Activated T-cell treated with anti-CD3 and anti-CD28 coated beads, Interleukin-2, amount 50 U/mL, for 1 hour (primary cell): ENCODE measurements at places on chromosomes 5 and 9.

DNA sequence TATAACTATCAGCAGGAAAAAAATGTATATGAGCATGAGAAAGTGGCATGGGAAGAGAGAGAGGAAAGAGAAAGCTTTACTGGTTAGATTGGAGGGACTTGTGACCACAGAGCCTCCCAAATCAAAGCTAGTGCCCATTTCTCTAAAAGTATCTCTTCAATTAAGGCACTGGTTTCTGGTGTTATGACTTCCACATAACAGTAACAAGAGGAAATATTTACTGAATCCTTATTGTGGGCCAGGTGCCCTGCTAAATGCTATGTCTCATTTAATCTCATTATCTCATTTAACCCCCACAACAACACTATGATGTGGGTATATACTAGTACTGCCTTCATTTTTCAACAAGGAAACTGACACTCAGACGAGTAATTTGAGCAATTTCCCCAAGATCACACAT lies 221.5 kb downstream of the EBF1 start:
- no peak for DNase-seq

DNA sequence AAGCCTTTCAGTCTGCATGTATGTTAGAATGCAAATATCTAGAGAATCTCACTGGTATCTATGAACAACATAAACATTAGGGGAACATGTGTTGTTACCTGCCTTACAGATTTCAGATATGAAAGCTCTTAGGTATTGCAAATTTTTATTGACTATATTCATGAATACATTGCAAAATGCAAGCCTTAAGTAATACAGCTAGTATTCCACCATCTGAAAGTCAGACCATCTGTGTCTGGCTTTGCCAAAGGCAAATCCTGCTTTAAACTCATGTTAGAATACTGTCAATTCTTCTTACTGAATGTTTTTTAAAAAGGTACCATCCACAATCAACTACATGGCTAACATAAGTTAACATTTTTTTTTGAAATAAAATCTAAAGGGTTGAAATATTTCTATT lies 215.6 kb downstream of the AP3B1 start:
- no peak for DNase-seq

DNA sequence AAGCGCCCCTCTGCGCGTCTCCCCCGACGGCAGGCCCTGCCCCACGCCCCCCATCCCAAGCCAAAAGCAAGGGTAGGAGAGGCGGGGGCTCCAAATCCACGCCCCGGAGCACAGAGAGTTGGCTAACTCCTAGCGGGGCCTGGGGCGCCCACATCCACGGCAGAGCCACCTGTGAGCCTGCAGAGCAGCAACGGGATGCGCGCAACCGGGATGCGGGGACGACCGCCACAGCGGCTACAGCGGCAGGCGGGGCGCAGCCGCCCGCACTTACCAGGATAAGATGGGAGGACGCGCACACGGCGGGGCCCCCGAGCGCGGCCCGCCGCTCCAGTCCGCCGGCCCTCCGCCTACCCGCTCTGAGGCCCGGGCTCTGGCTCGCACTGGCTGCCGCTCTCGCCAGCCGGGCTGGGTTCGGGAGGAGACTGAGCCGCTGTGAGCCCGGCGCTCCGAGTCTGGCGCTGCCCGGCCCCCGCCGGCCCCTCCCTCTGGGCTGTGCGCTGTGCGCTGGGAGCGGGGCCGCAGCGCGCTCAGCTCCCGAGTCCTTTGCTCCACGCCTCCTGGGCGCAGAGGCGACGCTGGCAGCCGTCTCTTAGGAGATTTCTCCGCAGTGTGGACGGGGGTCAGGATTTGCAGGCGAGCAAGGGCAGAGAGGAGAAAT lies at the start of gene SLC24A2:
SLC24A2 (minus strand) TSS at position 424 of the 658 bp plus-strand sequence.
- no peak for DNase-seq

DNA sequence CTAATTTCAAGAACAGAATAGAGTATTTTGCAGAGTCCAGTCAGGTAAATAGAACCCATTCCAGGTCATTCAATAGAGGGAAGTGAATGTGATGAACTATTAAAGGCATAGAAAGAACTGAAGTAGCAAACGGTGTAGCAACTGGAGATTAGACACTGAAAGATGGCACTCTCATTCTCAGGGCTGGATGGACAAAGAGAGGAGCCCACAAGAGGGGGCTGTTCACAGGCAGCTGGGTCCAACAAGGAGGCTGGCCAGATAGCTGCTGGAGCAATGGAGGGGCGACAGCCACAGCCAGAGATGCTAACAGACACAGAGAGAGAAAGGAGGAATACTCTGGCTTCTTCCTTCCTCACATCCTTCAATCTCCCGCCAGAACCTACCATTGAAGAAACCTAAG lies 93.1 kb upstream of the SMARCA2 start:
- no peak for DNase-seq
